Hematopoietic multipotent progenitor cell treated with erythropoietin and hydrocortisone succinate and interleukin-3 and kit ligand, for 6 days (in vitro differentiated cells): ENCODE measurements at places on chromosomes 2 and 18.

GRCh38 chr18:74806073-74806472, 208.4 kb downstream of the ZNF407 start:
- peak; percentile 4 for DNase-seq

- no peak for DNase-seq
These were observed 28.2 kb downstream of the SFXN5 start for GRCh38 chr2:73043276-73043675.

DNA sequence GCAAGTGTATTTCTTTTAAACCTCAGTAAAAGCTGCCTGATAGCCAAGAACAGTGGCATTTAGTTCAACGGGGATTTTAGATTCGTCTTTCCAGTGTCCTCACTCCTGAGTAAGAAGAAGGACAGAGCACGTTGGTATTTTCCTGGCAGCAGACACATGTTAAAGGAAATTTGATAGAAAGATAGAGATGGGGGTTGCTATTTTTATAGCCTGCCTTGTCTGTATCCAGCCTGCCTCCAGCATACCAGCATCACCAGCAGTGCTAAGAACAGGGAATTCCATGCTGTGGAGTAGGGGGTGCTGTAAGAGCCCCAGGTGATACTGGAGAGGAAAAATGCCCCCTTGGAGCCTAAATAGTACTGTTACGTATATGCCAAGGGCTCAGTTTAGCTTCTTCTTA, 1.1 kb upstream of the SMYD1 start:
- no peak for DNase-seq

DNA sequence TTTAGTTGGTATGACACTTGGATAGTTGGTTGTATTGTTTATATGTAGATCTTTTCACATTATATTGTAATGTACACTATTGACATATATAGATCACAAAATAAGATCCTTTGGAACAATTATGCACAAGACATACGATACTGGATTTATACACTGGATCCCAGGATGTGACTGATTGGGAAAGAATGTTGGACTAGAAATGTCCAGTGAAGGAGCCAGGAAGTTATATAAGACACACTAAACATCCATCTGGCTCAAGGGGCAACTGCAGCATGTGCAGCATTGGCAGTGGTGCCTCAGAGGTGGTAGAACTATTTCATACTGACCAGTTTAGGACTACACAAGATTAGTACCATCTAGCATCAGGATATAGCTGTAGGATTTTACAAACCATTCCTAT, 104.9 kb downstream of the TRABD2A start:
- no peak for DNase-seq

DNA sequence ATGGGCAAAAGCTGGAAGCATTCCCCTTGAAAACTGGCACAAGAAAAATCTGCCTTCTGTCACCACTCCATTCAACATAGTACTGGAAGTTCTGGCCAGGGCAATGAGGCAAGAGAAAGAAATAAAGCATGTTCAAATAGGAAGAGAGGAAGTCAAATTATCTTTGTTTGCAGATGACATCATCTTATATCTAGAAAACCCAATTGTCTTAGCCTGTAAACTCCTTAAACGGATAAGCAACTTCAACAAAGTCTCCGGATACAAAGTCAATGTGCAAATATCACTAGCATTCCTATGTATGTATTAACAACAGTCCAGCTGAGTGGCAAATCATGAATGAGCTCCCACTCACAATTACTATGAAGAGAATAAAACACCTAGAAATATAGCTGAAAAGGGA, 1579.3 kb downstream of the SUCLG1 start:
- no peak for DNase-seq

DNA sequence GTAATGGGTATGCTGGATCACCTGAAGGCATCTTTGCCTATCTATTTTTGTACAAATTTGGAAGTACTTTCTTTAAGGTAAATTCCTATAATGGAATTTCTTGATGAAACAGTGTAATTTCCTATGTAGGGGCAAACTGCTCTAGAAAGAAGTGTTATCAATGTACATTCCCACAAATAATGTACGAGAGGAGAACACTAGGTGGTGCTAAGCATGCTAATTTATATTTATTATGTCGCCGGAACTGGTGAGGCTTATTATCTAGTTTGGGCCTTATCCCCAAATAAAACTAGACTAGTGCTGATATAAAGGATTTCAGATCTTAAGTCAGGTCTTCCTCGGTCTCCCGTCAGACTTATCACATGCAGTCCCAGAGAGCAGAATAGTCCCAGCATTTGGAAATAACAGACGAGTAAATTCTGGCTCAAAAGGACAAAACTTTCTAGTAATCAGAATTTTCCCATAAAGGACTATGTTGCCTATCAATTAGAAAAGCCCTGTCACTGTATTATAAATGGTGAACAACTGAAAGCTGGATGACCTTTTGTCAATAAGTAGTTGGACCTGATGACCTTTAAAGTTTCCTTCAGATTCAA, 86.9 kb upstream of the RBBP8 start:
- DNase-seq = peak; percentile 71

DNA sequence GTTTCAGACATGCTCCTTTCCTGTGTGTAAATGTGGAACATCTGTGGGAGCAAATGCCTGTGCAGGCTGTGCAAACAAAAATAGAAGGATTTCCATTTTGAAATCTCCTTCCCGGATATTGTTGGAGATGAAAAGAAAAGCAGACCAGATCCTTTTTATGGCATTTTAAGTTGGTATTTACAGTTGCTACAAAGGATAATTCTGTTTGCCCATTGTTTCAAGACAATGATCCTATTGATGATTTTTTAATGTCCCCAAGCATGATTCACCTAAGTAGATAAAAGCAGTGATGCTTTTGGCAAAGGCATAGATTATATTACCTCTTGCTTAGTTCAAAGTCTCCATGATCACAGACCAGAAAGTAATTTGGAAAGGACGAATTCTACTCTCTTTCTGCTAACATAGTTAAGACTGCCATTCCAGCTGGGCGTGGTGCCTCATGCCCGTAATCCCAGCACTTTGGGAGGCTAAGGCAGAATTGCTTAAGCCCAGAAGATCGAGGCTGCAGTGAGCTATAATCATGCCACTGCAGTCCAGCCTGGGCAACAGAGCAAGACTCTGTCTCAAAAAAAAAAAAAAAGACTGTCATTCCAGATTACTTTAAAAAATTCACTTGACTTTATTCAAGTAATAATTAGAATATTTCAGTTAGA, 209.6 kb upstream of the SLC39A10 start:
- DNase-seq = no peak

- DNase-seq = no peak
These were observed 9.7 kb downstream of the STK39 start for GRCh38 chr2:168237741-168238140.

DNA sequence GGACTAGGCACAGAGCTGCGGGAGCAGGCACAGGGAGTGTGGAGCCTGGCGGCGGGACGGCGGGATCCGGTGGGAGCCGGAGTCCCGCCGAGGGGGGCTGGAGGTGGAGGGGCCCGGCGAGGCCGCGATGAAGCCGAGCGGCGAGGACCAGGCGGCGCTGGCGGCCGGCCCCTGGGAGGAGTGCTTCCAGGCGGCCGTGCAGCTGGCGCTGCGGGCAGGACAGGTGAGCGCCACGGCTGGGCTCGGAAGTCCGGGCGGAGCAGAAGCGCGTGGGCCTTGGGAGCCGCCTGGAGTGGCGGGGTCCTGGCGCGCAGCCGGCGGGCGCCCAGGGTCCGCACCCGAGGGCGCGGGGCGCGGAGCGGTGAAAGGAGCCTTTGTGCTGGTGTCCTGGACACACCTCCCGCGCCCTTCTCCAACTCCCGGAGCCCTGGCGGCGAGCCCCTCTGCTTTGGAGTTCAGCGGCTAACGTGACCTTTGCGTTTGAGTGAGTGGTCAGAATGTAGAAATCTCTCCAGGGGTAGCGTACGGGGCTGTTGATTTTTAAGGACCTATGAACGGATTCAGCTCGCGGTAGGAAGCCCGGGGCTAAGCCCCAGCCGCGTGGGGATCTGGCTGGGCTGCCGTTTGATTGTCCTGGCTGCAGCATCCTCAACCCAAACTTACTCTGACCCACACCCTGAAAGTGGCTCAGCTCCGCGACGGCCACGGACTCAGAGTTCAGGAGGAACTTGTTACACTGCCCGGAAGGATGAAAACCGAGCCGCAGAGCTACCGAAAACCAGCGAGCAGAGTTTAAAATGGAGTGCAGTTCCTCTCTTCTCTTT, 448 bp downstream of the IMPA2 start:
- DNase-seq = peak; percentile 44

GRCh38 chr2:13227578-13227977, 510.8 kb downstream of the TRIB2 start:
- DNase-seq = no peak

- no peak for DNase-seq
These were observed 280.9 kb downstream of the PTPRM start for GRCh38 chr18:7848054-7848412.

DNA sequence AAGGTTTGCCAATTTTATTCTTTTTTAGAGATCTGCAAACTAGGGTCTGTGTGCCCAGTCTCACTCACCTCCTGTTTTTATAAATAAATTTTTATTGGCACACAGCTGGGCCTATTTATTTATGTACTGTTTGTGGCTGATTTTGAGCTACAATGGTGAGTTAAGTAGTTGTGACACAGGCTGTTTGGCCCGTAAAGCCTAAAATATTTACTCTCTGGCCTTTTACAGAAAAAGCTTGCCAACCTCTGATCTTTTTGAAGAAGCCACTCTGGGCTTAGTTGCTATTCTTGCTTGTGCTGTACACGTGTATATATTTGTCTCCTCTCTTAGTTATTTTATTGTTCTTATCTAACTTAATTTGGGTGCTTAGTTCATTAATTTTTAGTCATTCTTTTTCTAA, 14.5 kb downstream of the NAB1 start:
- DNase-seq = no peak

- DNase-seq = no peak
These were observed 1097.9 kb upstream of the CNTNAP5 start for GRCh38 chr2:122927197-122927596.

GRCh38 chr2:60079562-60079961, 473.9 kb downstream of the BCL11A start:
- no peak for DNase-seq

GRCh38 chr2:1915196-1915595, 170.9 kb upstream of the PXDN start:
- DNase-seq = no peak

GRCh38 chr2:25324905-25325592, 16.7 kb downstream of the DNMT3A start:
- DNase-seq = no peak
